ENCODE measurements at places on chromosomes 6 and 20.

DNA sequence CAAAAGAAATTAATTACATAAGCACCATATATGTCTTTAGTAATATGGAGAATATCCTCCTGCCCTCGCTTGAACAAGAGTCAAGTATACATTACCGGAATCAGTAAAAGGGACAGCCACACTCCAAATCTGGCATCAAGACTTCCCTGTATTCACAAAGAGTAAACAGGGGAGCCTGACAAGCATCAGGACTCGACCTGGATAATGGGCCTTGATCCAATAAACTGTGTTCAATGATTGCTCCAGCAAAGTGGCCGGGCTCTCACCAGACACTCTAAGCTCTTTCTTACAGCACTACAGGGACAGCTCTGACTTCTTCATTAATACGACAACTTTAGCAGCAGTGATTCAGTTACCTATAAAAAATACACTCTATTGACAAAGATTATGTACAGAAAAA is 307.9 kb upstream of the POU3F2 start:
- no peak for DNase-seq

GRCh38 chr20:48184229-48184628 is 398.9 kb upstream of the SULF2 start:
- DNase-seq, result no peak

DNA sequence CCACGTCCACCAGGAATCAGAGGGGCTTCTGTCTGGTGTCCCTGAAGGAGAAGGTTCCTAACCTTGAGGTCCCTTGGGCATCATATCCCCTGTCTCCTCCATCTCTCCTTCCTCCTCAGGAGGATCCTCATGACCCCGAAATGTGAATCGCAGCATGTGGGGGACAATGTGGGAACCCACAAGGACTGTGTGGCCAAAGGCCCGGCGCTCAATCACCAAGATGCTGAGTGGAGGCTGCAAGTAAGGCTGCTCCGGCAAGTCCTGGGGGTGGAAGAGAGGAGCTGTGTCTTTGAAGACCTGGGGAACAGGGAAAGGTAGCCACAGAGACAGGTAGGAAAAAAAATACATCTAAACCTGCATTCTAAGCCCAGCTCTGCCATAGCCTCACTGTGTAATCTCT is 36.4 kb upstream of the SPAG4 start:
- DNase-seq, result no peak

- DNase-seq, result no peak
Measured at GRCh38 chr6:125759959-125760457, 10.6 kb downstream of the HEY2 start.

GRCh38 chr6:17032590-17032987 is 69.3 kb upstream of the STMND1 start:
- DNase-seq, result no peak

DNA sequence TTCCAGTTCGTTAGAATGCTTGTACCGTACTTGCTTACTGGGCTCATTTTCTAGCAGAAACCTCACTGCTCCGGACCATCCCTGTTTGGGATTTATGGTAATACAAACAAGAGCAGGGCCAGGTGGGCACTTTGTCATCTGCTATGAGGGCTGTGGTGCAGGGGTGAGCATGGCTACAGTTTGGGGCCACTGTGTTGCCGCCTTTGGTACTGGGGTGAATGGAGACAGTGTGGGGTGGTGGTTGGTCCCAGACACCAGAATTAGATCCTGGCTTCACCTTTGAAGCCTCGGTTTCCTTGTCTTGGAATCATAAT is 95.0 kb downstream of the TOX2 start:
- no peak for DNase-seq

DNA sequence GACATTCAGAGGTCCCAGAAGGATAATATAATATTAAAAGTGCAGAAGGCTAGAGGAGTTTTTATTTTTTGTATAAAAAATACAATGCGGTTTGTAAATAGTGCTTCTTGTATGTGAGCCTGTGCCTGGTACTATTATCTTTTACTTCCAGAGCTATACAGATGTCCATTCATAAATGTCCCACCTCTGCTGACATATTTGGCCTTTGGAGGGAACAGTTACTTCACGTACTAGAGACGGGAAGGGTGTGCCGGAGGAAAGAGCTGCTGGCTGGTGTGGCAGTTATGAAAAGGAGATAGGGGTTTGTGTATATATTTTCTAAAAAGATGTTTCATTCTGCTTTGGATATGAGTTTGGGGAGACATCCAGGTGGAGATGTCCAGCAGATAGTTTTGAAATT is 8.8 kb downstream of the CD109 start:
- no peak for DNase-seq

- DNase-seq, result no peak
Measured at GRCh38 chr6:527989-528673, 128.8 kb downstream of the HUS1B start.

DNA sequence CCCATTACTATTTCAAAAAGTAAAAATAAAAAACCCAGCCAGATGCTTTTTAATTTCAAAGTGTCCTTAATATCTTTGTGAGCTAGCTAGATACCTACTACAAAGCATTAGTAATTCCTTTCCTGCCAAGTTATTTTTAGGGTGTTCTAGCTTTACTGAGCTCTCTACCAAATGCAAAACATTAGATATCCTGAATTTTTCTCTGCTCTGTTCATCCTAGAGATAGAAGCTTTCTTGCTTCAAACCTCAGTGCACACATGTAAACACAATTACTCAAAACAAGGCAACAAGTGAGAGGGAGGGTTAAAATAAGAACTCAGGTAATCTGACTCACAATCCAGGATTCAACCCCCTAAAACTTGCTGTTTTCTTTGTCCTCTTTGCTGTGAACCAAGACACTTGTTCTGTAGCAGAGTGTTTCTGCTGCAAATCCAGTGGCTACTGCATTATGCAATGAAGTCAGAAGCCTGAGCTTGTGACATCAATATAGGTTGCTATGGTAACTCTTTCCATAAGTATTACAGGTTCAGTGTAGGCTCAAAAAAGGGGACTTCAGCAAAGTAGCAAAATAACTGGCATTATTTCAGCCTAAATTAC is 72.6 kb upstream of the STXBP5 start:
- no peak for DNase-seq

- DNase-seq, result no peak
Measured at GRCh38 chr6:100509101-100509500, 44.4 kb upstream of the SIM1 start.

DNA sequence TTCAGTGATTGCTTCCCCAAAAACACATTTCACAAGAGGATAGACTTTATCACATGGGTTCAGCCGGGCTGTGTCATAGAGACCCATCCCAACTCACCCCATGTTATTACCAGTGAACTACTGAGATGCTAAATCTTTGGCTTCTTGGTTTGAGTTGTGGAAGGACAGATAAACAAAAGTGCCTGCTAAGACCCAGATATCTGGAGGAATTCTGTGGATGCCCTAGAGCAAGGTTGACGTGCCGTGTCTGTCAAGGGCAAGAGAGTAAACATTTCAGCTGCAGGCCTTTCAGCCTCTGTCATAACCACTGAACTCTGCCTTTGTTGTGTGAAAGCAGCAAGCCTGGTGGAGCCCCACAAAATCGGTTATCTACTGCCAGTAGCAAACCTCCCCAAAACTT is 11.2 kb upstream of the THBD start:
- DNase-seq, result no peak

- no peak for DNase-seq
Measured at GRCh38 chr20:17858450-17859001, 110.1 kb downstream of the SNX5 start.

GRCh38 chr6:155328074-155328538 is 13.8 kb upstream of the TFB1M start:
- DNase-seq, result no peak

DNA sequence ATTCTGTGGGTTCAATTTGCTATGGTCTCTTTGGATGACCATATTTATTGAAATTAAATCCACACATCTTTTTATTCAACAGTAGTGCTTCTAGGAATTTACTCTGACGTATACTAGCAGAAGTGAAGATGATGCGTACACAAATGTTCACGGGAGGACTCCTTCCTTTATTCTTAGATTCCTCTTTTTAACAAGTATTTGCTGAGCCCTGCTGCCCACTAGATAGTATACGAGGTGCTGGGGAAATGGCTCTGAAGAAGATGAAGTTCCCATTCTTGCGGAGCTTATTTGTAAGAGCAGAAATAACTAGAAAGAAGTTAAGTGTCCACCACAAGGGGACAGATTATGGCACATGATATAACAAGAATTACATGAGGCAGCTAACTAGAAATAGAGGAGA is 145.2 kb downstream of the DOK5 start:
- DNase-seq, result no peak

DNA sequence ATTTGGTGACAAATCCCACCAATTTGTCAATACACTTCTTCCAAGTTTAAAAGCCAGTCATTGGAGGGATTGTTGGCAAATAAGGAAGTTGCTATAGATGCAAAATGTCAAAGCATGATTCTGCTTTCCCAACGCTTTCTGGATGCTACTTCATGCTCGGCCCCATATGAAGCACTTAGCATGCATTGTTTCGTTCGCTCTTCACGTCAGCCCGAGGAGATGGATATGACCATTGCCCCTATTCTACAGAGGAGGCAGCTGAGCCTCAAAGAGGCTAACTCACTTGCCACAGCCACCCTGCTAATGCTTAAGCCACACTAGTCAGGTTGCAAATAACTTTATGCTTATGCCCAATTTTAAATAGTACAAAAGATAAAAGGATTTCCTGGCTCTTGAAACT is 2.8 kb upstream of the NXT1 start:
- no peak for DNase-seq

GRCh38 chr6:128208851-128209580 is 308.2 kb upstream of the THEMIS start:
- DNase-seq, result no peak

DNA sequence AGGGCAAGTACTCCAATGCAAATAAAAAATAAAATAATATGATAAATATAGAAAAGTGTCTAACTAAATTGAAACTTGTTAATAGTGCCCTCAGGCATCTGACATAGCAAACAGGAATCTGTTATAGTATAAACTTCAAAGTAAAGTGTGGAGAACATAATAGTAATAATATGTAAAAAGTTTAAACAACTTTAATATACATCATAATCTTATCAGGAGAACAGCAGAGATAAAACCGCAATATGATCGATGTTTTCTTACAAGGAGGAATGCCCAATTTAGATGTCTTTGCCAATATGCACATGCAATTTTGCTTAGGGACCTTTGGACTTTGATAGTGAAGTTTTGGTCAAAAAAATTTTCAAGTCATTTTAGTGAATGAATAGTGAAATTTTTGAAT is 514.8 kb upstream of the IMPG1 start:
- no peak for DNase-seq

GRCh38 chr6:78502386-78502887 is 364.9 kb upstream of the IRAK1BP1 start:
- no peak for DNase-seq

- DNase-seq, result no peak
Measured at GRCh38 chr20:8647961-8648441, 420.9 kb upstream of the PLCB4 start.

DNA sequence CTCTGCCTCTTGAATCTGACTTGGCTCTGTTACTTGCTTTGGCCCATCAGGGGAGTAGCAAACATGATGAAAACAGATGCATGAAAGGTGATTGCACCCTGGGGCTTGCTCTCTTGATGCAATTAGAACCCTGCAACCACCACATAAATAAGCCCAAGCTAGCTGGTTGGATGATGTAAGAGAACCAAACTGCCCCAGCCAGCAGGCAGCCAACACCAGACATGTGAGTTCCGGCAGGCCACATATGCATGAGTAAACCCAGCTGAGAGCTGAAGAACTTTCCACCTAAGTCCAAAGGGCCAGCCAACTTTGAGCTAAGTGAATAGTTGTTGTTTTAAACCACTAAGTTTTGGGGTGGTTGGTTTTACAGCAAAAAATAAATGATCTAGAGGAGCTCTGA is 268.4 kb downstream of the FARS2 start:
- no peak for DNase-seq

GRCh38 chr6:15573384-15573783 is 89.4 kb downstream of the DTNBP1 start:
- DNase-seq, result no peak

GRCh38 chr20:10218536-10219451 is at the start of gene SNAP25:
Gene SNAP25 (plus strand): TSS chr20:10218830. CDS start chr20:10275492, 56,662 bp downstream.
- DNase-seq, result no peak

DNA sequence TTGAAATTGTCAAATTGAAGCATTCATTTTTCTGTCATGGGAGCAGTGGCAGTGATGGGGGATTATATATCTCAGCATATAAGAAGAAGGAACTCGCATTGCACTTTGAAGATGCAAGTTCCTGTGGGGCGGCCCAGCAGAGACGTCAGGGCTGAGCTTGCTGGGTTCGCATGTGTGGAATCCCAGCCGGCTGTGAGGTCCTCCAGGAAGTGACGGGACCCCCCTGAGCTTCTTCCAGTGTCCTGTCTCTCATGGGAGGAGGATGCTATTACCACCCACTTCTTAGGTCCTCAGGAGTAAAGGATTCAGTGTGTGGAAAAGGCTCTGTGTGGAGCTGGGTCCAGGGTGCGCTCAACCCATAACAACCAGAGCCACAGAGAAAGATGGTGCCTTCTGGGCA is 201.2 kb downstream of the CDH4 start:
- DNase-seq, result no peak

DNA sequence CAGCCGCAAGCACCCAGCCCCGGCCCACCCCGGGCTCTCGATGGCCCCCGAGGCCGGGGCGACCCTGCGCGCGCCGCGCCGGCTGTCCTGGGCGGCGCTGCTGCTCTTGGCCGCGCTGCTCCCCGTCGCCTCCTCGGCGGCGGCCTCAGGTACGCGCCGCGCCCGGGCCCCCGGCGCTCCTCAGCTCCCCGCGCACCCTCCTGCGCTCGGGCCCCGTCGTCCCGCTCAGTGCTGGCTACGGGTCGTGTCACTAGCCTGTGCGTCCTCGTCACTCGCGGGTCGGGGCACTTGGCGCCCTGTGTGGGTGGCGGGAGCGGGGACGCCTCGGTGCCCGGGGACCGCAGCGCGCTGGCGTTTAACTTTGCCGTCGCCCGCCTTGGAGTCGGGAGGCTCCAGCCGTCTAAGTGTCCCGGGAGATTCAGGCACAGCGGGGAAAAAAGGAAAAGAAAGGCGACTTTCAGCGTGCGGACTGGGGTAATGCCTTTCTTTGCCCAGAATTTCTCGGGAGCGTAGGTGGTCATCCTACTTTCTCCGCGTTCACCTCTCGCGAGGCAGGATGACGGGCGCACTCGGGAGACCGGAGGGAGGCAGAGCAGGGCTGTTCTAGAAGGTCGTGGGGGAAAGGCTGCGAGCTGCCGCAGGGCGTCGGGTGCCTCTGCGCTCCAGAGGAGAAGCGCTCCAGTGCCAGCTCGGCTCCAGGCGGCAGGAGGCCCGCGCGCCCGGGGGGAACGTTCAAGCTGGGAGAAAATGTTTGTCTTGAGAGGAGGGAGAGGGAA is 545 bp downstream of the FNDC1 start:
- no peak for DNase-seq

DNA sequence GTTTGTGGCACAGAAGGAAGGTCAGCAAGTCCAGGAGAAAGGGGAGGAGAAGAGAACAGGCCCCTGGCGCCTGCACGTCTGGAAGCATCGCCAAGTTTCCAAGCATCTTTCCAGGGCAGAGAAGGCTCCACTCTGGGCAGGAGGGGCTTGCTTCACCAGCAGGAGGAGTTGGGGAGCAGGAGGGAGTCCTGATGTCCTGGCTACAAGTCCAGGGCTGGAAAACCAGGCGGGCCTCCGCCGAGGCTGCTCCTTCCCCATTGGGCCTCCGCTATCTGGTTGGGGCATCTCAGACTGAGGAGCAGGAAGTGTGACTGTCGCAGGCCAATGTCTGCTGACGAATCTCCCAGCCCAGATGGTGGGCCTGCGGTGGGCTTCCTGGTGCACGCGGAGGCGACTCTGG is 421.9 kb downstream of the PREX1 start:
- DNase-seq, result no peak

GRCh38 chr20:45254383-45255262 is at the start of gene SLPI:
Gene SLPI (minus strand): TSS chr20:45254564. CDS start chr20:45254543, 21 bp downstream.
- no peak for DNase-seq

- DNase-seq, result no peak
Measured at GRCh38 chr20:51650685-51651134, 108.2 kb upstream of the NFATC2 start.
